ENCODE measurements at places on chromosomes 7 and 10.
A peak's percentile ranks its signal among the peaks of the same experiment; 100 is the strongest.

GRCh38 chr7:95550546-95550945, 45.8 kb downstream of the PDK4 start:
- no peak for DNase-seq

DNA sequence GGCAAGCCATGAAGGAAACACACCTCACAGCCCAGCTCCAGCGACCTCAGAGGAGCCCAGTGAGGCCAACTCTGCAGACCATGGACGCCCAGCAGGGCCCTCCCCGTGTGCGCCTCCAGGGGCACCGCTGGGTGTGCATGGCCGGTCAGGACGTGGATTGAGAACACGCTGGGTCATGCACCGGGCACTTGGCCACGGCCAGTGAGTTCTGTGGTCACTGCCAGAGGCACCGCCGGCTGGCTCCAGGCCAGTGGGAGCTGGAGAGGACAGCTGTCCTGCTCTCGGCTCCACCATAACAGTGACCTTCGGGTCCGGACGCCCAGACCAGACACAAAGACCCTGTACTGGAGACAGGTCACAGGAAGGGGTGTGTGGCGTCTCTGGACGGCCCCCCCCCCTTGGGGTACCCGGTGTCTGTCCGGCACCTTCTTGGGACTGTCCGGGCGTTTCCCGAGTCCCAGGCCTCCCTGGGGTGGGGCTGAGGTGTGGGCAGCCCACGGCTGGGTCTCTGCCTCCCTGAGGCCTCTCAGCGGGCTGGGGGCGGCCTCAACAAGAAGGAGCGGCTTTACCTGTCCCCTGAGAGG, 50.4 kb upstream of the NKX6-2 start:
- no peak for DNase-seq

- peak; percentile 32 for DNase-seq
Observed at GRCh38 chr10:110834629-110835301, 37.0 kb upstream of the PDCD4 start.

GRCh38 chr10:63438506-63439498, 27.0 kb downstream of the JMJD1C start:
- peak; percentile 36 for DNase-seq

DNA sequence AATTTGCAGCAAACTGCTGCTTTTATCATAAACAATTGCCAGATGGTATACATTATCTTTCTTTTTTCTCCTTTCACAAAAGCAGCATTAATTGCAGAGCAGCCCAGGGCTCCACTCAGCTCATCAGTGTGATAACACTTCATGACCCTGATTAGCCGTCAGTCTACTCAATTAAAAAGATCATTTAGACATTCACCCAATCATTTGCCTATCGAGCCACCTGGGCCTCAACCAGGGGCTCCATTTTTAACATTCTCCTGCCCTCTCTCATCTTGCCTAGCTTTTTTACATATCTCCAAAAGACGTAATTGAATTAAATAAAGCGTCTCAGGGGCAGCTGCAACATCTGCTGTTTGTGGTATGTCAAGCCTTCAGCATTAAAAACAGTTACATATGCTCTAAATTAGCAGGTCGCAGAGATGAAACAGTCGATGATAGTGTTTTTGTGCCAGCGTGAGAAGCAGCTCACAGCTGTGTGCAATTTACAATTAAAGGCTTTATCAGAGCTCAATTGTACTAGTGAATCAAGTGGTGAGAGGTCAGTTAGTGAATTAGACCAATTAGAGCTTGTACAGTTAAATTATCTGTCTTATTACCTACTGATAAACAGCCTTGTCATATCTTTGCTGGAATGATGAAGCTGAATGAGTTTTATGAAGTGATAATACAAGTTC, 522.5 kb downstream of the ETV1 start:
- no peak for DNase-seq

- DNase-seq: no peak
Observed at GRCh38 chr10:118547282-118547681, 48.2 kb downstream of the PRLHR start.

GRCh38 chr10:72356115-72356514, 1.4 kb upstream of the DNAJB12 start:
- DNase-seq: no peak

DNA sequence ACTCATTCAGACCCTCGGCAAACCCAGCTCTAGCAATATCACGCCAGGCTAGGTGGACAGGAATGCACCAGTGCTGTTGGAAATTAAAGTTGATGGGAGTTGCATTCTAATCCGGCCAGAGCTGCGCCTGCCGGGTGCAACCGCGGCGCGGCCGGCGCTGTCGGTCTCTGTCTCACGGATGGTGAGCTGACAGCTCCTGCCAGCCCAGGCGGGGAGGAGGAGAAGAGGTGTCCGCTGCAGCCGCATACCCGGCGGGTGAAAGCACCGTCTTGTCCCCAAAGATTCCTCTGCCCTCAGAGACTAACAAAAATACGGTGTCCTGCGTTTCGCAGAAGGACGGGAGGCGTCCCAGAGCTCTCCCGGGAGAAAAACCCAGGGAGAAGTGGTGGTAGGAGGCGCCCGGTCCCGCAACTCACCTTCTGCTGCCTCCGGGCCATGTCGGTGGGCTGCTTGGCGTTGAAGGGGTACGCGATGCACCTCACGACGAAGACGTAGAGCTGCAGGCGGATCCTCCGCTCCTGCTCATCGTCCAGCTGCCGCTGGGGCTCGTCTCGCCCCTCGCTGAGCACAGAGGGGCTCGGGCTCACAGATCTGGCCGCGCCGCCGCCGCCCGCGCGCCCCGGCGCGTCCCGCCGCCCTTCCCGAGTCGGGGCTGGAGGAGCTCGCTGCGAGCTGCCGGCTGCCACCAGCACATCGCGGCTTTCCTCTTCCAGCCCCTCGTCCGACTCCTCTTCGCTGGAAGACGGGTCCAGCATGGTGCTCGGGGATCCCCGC, 490 bp downstream of the CADPS2 start:
- DNase-seq: peak; percentile 43

GRCh38 chr10:119209035-119209735, 1.8 kb downstream of the GRK5 start:
- DNase-seq: peak; percentile 82

GRCh38 chr10:60535427-60535826, 145.8 kb upstream of the ANK3 start:
- no peak for DNase-seq

Data from fibroblast of the aortic adventitia (primary cell).